ENCODE measurements at places on chromosomes 2 and 18.

GRCh38 chr2:68564426-68564825 lies 79.0 kb upstream of the PROKR1 start:
- DNase-seq = no peak

DNA sequence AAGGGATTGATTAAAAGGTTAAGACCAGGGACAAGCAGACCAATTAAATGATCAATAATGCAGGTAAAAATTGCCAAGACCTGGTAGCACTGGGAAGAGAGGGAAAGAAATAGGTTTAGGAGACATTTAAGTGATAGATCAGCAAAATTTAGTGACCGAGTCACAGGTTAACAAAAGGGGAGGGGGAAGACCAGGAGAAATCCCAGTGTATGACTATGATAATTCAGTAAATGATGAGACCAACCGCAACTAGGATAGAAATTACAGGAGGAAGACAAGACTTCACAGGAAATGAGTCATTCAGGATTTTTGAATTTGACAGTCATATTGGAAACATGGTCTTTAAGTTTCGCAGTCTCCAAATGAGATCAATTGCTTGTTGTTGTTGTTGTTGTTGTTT lies 62.9 kb downstream of the COBLL1 start:
- DNase-seq = no peak

- DNase-seq = no peak
Observed at GRCh38 chr2:218472988-218473387, 54.1 kb downstream of the VIL1 start.

GRCh38 chr2:9808334-9809063 lies 34.8 kb upstream of the TAF1B start:
- DNase-seq = no peak

DNA sequence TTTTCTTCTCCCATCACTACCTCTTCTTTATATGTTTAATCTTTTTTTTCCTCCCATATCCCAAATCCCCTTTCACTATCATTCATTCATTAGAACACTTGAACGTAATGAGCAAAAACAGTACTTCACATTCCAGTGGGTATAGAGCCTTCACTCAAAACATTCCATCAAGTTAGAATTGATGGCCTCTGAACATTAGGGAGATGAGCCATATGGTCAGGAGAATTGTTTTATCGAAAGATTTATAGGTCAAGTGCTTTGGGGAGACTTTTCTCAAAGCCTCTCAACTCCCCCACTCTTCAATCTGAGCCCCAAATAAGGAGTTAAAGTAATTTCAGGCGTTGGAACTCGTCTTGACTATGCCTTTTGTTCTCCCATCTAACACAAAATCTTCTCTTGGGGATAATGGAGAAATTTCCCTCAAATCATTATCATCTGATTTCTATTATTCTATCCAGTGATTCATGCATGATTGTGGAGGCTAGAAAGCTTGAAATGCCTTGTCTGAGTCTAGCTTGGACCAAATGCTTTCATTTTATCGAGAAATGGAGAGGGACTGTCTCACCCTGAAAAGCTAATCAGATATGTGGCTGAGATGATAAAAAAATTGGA lies 79.2 kb downstream of the KIAA2012 start:
- no peak for DNase-seq

DNA sequence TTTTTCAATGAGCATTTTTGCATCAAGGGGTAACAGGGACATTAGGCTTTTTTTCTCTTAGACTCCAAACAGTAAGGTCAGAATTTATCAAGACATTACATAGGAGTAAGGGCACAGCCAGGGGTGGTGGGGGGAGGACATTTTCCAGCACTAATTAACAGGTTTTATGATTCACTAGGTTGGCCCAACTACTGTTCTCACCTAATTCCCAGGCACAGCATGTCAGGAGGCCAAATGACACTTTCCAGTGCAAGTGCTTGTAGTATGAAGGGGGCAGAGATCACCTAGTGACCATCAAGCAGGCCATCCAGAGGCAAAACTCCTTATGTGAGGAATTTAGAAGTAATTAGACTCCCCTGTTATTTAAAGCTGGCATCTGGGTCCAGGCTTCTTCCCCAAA lies 3.9 kb upstream of the MBD2 start:
- no peak for DNase-seq

DNA sequence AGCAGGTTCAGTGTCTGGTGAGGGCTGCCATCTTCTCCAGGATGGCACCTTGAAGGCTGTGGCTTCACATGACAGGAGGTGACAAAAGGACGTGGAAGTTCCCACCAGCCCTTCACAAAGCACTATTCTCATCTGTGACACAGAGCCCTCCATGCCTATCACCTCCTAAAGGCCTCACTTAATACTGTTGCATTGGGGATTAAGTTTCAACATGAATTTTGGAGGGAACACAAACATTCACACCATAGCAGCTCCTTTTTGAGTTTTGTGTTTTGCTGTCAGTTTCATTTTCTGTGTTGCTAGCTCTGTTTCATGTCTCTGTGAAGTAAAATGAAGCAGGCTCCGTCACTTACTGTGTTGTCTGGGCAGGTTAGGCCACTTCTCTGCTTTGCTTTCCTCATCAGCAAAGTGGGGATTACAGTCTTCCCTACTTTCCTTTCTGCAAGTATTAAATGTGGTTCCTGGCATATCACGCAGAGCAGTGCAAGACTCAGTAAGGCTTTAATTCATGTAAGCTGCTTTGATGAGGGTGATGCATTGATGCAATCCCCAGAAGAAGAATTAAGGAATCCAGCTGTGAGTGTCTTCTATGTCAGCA lies 31.6 kb downstream of the LIMS1 start:
- DNase-seq = no peak

DNA sequence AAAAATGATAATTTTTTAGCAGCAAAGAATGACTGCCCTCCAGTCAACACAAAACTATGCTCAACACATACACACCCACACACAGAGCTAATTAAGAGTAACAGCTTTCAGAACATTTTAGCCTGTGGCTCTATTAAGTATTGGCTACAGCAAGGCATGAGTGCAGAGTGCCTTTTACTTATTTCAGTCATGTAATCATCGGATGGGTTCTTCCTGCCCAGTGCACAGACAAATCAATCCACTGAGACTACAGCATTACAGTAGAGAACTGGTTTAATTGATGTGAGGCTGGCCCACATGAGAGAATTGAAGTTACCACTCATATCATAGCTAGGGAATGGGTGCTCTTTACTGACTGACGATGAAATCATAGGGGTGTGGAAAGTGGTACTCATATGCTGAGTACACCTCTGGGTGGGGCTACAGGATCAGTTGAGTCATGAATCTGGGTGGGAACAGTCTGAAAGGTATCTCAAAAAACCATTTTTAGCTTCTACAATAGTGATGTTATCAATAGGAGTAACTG lies 241.0 kb downstream of the FSIP2 start:
- DNase-seq = no peak

DNA sequence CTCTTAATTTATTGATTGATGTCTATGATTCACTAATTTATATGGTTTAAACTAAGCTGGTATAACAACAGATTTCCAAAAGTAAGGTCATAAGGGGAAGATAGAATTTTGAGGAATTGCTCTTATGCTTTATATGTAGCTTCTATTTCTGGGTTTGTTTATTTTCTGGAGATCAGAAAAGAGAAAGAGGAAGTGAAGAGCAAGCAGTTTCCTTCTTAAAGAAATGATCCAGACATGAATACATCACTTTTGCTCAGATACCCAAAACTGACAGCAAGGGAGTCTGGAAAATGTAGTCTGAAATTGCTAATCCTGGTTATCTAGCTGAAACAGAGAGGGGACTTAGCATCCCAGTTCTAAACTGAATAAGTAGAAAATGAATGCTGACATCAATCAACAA lies 912.5 kb upstream of the CRIM1 start:
- no peak for DNase-seq

- no peak for DNase-seq
Observed at GRCh38 chr2:203737360-203737759, 30.9 kb downstream of the CD28 start.

- DNase-seq = no peak
Observed at GRCh38 chr2:64930258-64930671, 58.9 kb upstream of the SLC1A4 start.

GRCh38 chr2:67936969-67937368 lies 125.8 kb downstream of the C1D start:
- DNase-seq = no peak

GRCh38 chr2:122378521-122378920 lies 623.1 kb downstream of the TSN start:
- DNase-seq = no peak

DNA sequence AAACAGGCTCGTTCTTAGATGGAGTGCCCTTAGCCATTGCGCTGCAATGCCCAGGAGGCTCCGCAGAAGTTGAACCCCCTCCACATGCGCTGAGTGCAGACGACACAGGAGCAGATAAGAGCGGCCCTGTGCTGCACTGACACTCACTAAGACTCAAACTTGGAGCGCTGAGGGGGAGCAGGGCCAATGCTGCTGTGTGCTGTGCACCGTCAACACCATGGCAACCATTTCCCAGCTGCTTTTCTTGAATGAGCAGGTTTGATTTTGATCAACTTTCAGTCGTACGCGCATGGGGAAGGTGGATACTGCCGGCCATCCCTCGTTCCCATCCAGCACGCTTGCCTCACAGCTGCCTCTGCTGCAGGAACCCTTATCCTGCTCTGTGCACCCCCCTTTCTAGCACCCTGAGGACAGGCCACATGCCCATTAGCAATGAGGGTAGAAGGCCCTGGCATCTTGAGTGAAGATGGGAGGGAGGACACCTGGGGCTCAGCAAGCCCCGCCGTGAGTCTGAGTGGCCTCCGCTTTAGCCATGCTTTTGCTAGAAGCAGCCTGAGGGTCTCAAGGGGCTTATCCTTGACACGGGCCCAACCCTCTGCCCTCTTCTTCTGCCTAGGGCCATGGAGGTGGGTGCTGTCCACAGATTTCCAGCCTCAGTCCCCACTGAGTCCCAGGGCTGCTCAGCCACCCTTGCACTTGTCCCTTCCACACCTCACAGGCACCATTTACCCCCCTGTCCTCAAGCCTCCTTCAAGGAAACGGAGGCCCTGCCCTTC lies 271.9 kb downstream of the PHLPP1 start:
- no peak for DNase-seq

DNA sequence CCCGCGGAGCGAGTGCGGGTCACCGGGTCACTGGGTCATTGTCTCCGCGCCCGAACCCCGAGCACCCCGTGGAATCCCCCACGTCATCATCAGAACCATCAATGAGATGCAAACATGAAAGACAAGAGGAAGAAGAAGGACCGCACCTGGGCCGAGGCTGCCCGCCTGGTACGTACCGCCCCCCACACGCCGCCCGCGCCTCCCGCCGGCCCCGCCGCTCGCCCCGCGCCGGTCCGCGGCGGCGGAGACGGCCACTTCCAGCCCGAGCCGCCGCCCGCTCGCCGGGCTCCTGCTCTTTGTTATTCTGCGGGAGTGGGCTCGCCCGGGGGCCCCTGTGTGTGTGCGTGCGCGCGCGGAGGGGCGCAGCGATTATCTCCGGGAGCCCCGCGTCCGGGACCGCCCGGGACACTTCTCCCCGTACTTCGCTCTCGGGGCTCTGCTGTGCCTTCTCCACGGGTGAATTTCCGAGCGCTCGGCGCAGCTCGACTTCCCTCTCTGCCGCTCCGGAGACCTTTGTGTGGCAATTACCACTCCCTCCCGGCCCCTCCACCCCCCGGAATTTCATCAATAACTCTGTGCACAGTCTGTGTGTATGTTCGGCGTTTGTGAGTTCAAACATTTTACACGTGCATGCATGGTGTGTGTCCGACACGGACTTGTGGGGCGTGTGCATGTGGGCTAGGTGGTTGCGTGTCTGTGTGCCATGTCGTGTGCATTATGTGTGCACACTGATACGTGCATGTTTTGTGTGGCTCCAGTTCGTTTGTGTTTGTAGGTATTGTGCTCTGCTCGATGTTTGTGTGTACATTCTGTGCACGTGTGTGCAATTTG lies 714 bp downstream of the ASXL3 start:
- DNase-seq = peak; percentile 48

GRCh38 chr2:175931805-175932204 lies 70.3 kb downstream of the LNPK start:
- no peak for DNase-seq

- no peak for DNase-seq
Observed at GRCh38 chr2:62797107-62797506, 91.6 kb downstream of the EHBP1 start.
